ENCODE measurements at places on chromosomes 11 and 22.
A peak's percentile ranks its signal among the peaks of the same experiment; 100 is the strongest.

- no peak for DNase-seq
These were observed 20.3 kb downstream of the OR5J2 start for GRCh38 chr11:56196705-56197104.

DNA sequence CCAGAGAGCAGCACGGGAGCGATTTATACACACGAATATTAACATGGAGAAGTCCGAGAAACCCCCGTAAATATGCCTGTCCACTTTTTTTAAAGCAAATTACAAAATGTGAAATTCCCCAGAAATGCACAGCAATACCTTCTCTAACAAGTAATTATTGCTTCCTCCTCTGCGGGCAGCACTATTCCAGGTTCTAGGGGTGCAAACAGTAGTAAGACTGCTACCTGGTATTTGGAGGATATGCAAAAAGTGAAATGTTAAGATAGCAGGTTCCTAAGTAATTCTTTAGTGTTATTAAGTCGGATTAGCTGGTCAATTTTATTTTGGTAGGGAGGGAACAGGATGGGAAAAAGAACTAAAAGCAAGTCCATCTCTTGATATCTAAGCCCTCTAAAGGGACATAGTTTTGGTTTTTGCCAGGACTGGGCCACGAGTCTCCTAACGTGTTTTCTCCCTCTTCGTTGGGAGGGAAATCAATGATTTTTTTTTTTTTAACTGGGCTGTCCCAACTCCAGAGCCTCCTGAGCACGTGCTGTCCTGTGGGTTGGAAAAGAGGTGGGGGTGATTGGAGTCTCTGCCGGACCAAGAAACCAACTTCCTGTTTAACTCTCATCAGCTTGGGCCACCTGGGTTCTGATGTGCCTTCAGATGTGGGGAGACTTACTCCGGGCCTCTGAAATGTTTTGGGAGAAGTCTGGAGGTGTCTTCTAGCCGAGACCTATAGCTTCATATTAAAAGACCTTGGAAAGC lies 1.7 kb upstream of the XBP1 start:
- peak; percentile 51 for DNase-seq

DNA sequence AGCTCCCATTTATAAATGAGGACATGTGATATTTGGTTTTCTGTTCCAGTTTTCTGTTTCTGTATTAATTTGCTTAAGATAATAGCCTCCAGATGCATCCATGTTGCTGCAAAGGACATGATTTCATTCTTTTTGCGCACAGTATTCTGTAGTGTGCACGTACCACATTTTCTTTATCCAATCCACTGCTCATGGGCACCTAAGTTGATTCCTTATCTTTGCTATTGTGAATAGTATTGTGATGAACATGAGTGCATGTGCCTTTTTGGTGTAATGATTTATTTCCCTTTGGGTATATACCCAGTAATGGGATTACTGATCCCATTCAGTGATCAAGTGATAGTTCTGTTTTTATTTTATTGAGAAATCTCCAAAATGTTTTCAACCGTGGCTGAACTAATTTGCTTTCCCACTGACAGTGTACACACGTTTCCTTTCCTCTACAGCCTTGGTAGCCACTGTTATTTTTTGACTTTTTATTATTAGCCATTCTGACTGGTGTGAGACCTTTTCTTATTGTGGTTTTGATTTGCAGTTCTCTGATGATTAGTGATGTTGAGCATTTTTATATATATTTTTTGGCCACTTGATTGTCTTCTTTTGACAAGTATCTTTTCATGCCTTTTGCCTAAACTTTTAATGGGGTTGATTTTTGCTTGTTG lies 226.0 kb upstream of the ANO3 start:
- DNase-seq: no peak

GRCh38 chr22:21443735-21444421 lies 23.3 kb upstream of the TMEM191C start:
- DNase-seq: no peak

DNA sequence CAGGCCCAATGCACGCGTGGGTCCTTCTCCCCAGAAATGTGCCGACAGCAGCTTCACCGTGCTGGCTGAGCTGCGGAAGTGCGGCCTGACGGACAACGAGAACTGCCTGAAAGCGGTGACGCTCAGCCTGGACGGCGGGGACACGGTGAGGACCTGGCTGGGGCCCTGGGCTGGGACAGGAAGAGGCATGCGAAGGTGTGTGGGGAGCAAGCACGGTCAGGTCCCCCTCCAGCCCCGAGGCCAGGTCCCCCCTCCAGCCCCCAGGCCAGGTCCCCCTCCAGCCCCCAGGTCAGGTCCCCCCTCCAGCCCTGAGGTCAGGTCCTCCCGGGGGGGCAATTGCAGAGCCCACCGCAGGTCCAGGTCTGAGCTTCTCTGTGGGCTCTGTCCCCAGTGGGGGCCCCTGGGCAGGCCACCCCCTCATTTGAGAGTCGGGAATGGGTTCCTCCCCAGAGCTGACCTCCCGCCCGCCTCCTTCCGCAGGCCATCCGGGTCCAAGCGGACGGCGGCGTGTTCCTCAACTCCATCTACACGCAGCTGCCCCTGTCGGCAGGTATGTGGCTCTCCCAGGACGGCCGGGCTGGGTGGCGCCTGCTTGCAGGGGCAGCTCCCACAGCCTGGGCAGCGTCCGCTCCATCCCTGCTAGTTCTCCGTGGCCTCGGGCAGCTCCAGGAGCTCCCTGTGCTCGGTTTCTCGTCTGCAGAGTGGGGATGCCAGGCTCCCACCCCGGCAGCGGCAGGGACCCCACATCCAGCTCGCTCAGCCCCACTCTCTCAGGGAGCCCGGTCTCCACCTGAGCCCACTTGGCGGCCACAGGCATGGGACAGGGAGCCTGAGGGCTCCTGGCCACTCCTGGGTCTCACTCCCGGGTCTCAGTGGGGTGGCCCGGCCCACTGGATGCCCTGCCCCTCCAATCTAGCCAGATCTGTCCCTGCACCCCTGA lies 7.9 kb downstream of the MUC5B start:
- no peak for DNase-seq
